ENCODE measurements at places on chromosomes 3 and 15. TPM values are rescaled to one million over a fixed set of nuclear protein-coding genes. Genes with fewer than 3 reads are reported as not detected.

PIGBOS1 gene
- total RNA-seq, result 4.7 TPM

MYO5A gene
- 55.0 TPM for total RNA-seq

RASGRP1 gene
- not detected for total RNA-seq

GOLGA6L9 gene
- 1.5 TPM for total RNA-seq

NEO1 gene
- total RNA-seq, result 21.8 TPM

- DNase-seq, result no peak
Measured at GRCh38 chr15:49199666-49200065, 29.6 kb downstream of the GALK2 start.

DNA sequence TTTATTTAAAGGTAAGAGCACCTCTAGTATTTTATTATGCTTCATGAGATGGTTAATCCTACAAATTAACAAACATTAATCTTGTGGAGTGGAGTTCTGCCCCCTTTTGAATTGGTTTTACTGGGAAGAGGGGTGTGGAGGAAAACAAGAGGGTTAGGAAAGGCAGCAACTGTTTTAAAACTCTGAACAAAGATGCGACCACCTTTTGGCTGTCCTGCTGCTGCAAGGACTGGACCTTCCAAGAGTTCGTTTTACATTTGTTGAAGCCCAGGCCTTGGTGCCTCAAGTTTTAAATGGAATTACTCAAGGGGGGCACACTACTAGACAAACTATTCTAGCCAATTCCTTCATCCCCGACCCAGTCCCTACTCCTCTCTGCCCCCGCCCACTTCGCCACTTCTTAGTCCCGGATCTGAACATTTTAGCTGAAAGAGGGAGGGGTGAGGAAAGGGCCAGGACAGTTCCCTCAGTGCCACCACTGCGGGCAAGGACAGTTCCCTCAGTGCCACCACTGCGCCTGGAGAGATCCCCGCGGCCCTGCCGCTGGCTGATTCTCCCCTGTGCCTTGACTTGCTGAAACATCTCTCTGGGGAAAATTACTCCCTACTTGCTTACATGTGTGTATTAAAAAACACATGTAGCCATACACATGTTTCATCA lies 11.2 kb downstream of the SOX2 start:
- DNase-seq, result no peak

DNA sequence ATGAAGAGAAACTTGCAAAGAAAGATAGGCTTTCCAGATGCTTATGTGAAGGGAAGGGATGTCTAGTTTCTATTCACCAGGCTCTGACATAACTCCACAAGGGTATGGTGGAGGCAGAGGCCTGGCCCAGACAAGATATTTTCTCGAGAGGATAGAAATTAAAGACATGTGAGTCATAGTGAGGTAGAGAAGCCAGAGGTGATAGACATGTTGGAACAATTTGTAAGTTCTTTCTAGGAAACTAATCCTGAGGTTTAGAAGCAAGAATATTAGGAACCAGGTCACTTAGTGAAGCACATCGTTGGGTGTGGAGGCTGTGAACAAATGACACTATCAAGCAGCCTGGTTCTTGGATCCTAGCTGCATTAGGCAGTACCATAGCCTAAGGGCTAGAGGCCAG lies 176.9 kb downstream of the BBX start:
- no peak for DNase-seq

GRCh38 chr3:13462822-13463221 lies 17.3 kb upstream of the HDAC11 start:
- no peak for DNase-seq

DNA sequence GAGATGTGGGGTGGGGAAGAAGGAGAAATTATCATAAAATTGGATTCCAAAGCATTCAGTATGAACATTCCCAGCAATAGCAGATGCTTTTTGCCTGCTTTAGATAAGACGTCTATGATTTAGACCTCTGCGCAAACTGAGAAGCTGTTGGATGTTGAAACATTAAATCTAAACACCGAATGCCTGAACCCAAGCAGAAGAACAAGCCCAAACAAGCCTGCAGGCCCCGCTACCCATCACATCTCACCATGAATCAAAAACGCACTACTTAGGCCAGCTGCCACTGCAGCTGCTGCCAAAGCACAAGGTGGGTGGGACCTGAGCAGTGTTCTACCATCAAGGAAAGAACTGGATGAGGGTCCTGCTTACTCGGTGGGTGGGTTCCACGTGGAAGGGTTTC lies 24.4 kb upstream of the THBS1 start:
- DNase-seq, result no peak

GRCh38 chr3:42061713-42062380 lies 29.3 kb upstream of the TRAK1 start:
- no peak for DNase-seq

- no peak for DNase-seq
Measured at GRCh38 chr15:36428102-36428845, 151.2 kb upstream of the CDIN1 start.

DNA sequence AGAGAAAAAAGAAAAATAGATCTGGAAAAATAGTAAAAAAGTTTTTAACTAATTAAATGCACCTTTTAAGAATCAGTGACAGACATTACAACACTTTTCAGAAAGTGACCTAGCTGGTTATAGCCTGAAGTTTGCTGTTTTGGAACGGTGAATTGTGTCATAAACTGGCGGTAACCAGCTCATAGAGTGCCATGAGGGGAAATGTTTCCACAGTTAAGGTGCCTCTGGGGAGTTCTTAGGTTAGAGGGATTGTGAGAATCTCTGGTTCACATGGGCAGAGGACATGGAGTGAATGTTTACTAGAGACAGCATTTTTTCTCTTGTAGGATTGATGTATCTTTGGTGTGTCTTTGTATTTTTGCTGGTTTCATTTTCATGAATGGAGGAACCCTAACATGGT lies 2.8 kb downstream of the TBC1D23 start:
- DNase-seq, result no peak

GRCh38 chr3:9402410-9403228 lies 5.2 kb downstream of the SETD5 start:
- DNase-seq, result no peak

DNA sequence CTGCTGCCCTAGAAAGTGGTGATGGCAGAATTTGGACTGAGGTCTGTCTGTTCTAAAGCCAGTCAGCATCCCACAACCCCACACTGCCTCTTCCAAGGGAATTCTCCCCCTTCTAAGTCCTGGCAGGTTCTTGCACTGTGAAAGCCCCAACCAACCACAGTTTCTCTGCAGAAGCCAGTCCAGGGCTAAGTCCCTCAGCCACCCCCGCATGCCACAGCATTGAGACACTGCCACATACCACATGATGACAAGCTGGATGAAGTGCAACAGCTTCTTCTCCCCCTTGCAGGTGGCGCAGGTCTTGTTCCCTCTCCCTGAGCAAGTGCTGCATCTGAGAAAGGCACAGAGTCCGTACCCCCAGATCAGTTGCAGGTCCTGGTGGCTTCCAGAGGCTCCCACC lies 18.6 kb downstream of the SSUH2 start:
- DNase-seq, result no peak

- no peak for DNase-seq
Measured at GRCh38 chr3:21682206-21682605, 68.8 kb downstream of the ZNF385D start.

DNA sequence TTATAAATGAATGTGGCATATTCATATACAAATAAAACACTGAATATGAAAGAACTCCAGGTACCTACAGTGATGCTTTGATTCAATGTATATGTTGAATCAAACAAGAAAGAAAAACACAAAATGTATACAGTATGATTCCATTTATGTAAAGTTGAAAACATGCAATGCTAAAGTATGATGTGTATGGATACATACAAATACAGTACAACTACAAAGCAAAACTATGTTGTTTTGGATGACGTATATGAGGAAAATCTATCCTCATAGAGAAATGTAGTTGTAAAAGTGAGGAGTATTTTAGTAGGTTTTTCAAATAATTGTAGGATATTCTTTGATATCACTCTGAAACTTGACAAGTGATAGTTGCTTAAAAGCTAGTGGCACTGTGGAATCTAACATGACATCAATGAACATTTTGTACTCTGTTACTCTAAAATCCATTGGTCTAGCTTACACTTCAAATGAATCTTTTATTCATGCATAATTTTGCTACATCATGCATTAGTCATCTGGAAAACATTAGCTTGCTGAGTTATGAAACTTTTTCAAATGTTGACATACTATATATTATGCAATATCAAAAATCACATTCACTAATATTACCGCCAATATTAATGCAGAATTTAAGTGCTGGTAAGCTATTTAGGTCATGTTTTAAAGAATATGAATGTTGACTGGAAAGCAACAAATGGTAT lies 278.1 kb upstream of the CHRNA7 start:
- DNase-seq, result no peak

- no peak for DNase-seq
Measured at GRCh38 chr3:54878145-54878544, 49.7 kb downstream of the LRTM1 start.

- no peak for DNase-seq
Measured at GRCh38 chr3:131658115-131658514, 155.3 kb upstream of the MRPL3 start.

- DNase-seq, result no peak
Measured at GRCh38 chr3:8975081-8976020, 12.1 kb upstream of the RAD18 start.

GRCh38 chr3:56937580-56937979 lies 122.9 kb upstream of the SPATA12 start:
- DNase-seq, result no peak

- DNase-seq, result no peak
Measured at GRCh38 chr3:71725271-71725991, at the start of gene EIF4E3. Gene EIF4E3 (minus strand): TSS chr3:71725402. CDS start chr3:71725367, 35 bp downstream.

DNA sequence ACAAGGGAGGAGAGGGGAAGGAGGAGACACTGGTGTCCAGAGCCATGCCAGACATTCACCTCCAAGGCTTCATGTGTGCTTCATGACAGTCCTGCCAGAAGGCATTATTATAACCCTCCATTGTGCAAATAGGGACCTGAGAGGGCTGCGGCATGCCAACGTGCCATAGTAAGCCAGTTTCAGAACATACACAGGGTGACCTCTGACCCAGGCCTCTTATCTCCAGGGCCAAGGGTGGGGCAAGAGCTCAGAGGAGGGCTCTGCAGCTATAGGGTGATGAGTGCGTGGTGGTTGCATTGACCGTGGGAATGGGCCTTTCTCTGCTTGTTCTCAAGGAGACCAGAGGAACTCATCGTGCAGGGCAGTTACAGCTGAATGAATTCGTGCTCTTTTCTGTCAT lies 9.7 kb upstream of the ACSBG1 start:
- DNase-seq, result no peak
